ENCODE measurements at places on chromosomes 1 and 21.

DNA sequence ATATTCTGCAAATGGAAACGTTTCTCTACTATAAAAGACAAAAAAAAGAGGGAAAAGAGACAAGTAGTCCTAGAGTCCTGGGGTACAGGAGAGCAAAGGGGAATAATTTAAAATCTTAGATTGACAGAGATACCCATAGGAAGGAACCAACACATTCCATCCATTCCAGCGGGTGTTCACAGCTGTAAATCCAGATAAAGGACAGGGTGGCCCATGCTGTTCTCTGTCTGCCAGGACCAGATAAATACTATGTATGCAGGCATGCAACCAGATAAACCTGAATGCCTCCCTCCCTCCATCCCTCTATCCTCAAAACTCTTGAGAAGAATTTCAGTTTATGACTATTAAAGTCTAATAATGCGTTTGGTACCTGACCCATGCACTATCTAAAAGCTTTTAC lies 131.8 kb downstream of the PTPN14 start:
- DNase-seq, result no peak

DNA sequence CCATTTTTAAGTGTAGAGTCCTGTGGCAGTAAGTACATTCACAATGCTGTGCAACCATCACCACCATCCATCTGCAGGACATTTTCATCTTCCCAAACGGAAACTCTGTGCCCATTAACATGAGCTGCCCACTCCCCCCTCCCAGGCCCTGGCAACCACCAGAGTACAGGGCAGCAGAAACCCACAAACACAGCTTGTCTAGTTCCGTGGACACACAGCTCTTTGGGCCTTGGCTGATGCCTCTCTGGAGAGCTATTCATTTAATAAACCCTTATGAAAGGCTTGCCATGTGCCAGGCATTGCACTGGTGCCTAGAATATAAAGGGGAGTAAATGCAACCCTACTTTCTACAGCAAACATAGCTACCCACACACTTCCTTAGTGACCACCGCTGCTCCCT lies 28.0 kb downstream of the STUM start:
- no peak for DNase-seq

GRCh38 chr1:171641076-171641864 lies 11.2 kb downstream of the MYOC start:
- DNase-seq, result no peak

DNA sequence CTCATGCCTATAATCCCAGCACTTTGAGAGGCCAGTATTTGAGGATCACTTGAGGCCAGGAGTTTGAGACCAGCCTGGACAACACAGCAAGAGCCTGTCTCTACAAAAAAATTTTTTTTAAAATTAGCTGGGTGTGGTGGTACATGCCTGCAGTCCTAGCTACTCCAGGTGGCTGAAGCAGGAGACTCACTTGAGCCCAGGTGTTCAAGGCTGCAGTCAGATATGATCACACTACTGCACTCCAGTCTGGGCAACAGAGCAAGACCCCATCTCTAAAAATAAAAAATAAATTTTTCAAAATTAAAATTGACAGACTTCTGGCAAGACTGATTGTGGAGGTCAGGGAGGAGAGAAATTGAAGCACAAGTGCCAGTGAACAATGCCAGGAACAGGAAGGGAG lies 60.8 kb downstream of the ST3GAL3 start:
- no peak for DNase-seq

- DNase-seq, result peak; percentile 7
Observed at GRCh38 chr1:100543640-100544039, 5.7 kb downstream of the GPR88 start.

DNA sequence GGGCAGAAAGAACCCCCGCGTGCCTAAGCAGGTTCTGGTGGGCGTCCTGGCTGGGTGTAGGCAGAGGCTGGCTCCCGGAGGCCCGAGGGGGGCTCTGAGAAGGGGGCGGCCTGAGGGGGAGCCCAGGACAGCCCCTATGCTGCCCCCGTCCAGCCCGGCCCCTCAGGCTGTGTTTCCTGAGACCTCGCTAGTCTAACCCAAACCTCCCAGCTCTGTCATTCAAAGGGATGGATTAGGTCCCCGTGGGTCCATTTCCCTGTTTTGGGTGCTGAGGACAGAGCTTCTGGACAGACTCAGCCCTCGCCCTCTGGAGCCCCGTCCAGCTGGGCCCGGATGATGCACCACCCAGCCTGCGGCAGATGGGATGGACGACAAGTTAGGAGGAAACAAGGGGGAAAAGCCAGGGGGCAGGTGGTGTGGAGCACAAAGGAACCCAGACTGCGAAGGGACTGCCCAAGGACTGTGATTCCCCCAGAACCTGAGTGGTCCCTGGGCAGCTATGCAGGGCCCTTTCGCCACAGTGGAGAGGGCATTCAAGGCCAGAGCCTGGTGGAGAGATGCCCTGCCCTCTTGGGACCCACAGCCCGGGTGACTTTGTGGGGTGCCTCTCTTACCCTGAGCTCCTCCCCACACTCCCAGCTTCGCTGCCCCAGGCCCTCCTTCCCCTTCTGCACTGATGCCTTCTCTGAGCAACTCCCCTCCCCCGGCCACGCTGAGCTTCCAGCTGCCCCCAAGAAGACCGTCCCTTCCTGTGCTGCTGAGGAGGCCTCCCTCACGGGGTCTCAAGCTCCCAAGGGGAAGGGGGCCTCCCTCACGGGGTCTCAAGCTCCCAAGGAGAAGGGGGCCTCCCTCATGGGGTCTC lies 2.8 kb downstream of the HES4 start:
- no peak for DNase-seq

- DNase-seq, result no peak
Observed at GRCh38 chr1:110927484-110928075, 36.1 kb downstream of the LRIF1 start.

- DNase-seq, result no peak
Observed at GRCh38 chr1:30524840-30525617, 198.4 kb downstream of the MATN1 start.

- no peak for DNase-seq
Observed at GRCh38 chr1:226761322-226761721, 22.2 kb upstream of the ITPKB start.

DNA sequence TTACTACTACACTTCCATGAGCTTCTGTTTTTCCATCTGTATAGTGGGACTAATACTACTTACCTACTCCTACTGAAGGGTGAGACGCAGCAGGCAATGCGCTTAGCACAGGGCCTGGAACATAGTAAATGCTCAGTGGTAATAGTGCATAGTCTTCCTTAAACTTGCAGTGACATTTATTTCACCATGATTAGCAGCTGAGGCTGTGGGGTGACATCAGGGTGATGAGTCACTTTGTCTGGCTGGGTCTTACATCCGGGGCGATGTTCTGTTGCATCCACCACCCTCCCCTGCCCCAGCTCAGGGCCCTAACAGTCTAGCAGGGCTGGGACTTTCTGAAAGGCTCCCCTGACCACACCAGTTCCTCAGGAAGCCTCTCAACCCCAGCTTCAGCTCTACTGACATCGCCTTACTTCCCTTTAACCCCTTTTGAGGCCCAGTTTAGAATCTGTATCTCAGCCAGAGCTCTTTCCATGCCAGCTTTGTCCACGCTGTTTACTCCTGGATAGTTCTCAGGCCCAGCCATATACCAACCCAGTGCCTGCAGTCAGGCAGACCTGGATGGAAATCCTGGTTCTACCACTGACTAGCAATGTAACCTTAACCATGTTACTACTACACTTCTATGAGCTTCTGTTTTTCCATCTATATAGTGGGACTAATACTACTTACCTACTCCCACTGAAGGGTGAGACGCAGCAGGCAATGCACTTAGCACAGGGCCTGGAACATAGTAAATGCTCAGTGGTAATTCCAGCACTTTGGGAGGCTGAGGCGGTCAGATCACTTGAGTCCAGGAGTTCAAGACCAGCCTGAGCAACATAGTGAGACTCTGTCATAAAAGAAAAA lies 66.3 kb downstream of the CD58 start:
- no peak for DNase-seq

GRCh38 chr1:119227456-119227855 lies 87.0 kb upstream of the WARS2 start:
- DNase-seq, result no peak

- DNase-seq, result no peak
Observed at GRCh38 chr1:43600033-43601020, 49.6 kb upstream of the KDM4A start.

- DNase-seq, result no peak
Observed at GRCh38 chr1:184558691-184559090, 171.9 kb downstream of the C1orf21 start.

DNA sequence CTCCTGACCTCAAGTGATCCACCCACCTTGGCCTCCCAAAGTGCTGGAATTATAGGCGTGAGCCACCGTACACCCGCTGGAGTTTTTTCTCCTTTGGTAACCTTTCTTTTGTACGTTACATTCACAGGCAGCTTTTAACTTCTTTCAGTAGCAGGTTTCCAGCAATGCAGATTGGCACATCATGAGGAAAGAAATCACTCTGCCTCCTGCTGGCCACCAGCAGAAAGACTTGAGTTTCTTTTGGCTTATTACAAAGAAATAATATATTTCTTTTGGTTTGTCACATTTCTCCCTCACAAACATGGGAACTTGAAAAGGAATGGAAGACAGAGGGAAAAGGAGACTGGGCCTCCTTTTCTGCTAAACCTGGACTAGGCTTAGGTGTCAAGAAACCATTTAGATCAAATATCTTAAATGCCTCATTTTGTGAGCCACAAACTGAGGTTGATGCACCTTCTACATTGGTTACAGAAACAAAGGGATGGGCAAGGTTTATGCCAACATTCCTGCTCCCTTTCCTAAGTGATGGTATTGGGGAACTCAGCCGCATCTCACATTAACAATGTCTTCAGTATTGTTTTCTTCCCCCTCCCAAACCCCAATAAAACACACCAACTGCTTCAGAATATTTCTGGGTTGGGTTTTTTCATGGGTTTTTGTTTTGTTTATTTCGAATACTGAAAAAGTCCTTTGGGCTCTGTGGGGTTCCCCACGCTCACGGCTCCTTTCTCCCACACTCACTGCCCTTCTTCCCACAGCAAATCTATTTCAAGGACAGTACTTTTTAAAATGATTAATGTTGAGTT lies 7.7 kb downstream of the ENSA start:
- no peak for DNase-seq

DNA sequence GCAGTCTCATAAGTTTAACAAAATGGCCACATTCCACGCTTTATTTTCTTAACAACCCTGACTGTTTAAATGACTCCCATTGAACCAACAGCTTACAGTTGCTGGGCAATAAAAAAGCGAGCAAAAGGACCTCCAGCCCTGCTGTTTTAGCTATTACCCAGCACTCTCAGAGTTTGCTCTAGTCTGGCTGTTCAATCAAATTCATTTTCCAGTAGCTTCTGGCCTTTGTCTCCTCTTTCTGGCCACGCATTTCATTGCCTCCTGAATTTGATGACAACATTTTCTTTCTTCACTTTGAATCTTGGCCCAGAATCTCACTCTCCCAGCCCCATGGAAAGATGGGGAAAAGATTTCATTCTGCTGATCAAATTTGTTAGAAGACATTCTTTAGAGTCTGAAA lies 44.1 kb upstream of the DOCK7 start:
- no peak for DNase-seq

- DNase-seq, result no peak
Observed at GRCh38 chr1:178412400-178412770, 84.4 kb downstream of the CLEC20A start.

DNA sequence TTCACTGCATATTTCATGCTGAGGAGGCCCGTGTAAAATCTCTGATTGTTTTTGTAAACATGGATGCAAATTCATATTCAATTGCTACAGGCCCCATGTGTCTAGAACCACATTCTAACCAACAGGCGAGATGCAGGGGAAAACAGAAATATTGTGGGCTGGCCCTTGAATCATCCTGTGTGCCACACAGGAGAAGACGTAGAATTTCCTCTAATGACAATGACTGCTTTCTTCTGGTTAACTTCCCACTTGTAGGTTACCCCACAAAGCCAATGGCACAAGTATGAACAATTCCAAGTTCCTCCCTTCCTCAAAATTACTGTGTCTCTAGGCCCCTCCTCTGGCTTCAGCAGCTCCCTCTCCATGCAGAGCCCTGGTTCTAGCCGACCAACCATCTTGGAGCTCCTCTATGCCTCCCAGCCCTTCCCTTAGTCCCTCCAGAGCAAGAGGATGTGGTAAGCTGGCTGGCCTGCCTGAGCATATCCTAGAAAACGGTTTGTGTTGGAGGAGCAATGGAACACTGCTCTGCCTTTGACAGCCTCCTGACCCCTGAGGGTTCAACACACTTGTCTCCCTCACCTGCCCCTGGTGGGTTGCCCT lies 205.2 kb downstream of the HS2ST1 start:
- no peak for DNase-seq

DNA sequence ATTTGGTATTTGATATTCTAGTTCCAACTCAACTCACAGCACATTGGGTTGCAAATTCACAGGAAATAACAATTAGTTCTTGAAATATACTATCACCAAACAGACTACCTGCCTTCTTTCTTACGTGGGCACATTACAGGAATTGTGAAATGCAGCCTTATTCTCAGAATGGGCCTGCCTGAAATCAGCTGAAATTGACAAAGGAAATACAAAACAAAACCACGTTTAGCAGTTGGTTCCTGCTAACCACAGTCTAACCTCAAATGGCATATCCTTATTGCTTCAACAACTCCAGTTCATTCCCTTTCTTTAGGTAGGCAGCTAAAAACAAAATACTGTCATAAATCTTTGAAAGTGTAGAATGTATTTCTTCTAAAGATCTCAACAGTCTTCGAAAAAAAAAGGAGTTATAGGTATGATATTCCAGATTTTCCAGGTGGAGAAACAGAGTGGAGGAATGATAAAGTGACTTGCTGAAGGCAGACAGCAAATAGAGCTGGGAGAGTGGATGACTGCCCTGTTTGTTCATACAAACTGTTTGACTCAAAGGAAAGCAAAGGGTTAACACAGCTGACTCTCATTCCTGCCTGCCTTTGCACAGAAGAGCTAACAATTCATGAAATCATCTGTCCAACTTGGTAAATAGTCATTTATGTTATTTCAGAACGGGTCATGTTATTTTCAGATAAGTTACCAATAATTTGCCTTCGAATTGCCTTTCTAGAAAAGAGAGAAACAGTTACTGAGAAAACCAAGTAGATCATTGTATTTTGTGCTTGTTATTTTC lies 1.6 kb upstream of the GREM2 start:
- no peak for DNase-seq

DNA sequence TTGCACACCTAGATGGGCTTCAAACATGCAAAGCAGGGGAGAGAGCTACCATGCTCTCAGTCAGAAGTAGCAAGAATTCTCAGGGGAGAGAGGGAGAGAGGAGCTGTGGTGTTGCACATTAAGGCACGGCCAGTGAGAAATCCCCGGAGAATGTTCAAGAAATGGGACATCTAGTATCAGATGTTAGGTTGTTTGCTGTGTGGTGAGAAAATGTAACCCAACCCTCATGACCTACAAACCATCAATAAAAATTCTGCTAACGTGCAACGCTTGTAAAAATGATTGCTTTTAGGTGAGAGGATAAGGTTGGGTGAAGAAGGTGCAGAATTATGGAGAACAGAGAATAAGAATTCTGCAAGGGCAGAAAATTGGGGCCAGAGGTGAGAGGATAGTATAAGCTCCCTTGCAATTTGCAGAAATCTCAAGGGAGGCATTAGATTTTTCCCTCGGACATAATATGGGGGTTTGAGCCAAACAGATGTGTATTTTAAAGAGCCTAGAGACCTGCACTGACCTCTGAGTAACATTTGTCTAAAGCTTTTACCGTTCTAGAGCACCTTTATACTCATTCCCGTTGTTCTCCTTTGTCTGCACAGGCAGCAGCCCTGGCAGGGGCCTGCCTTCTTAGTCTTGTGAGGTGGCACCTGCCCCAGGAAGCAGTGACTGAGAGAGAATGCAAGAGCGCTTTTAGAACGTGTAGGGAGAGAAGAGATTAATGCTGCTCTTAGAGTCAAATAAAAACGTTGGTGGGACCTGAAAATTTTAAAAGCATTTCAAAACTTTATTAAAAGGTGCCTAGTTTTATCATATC lies 25.4 kb upstream of the KIAA0040 start:
- no peak for DNase-seq

GRCh38 chr1:238241607-238242006 lies 350.9 kb upstream of the ZP4 start:
- DNase-seq, result no peak

All from NCI-H146 (cell line).